ENCODE measurements at places on chromosomes 7 and 10.

GRCh38 chr10:101216207-101217043 is 12.8 kb downstream of the LBX1 start:
- DNase-seq: no peak

DNA sequence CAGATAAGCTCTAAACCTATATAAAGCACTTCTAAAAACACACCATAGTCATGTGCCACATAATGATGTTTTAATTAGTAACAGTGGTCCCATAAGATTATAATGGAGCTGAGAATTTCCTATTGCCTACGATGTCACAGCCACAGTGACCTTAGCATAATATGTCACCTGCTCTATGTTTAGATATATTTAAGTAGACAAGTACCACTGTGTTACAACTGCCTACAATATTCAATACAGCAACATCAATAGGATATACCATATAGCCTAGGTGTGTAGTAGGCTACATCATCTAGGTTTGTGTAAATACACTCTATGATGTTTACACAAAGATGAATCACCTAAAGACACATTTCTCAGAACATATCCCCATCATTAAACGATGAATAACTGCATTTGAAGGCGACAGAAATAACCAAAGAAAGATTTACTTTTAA is 24.5 kb downstream of the GPR22 start:
- no peak for DNase-seq

DNA sequence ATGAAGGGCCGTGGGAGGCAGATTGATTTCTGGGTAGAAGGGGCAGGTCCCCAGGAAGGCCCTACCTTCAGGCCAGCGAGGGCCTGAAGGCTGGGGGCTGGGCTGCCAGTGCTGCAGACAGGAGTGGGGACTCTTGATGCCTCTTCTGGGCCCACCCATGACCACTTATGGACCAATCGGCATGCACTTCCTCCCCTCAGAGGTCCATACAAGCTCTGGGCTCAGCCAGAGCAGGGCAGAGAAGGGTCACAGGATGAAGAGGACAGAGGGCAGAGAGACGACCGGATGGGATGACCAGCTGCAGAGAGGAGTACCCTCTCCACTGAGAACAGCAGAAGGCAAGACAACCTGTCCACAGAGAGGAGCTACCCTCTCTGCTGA is 120.1 kb downstream of the DYNC2I1 start:
- DNase-seq: no peak

DNA sequence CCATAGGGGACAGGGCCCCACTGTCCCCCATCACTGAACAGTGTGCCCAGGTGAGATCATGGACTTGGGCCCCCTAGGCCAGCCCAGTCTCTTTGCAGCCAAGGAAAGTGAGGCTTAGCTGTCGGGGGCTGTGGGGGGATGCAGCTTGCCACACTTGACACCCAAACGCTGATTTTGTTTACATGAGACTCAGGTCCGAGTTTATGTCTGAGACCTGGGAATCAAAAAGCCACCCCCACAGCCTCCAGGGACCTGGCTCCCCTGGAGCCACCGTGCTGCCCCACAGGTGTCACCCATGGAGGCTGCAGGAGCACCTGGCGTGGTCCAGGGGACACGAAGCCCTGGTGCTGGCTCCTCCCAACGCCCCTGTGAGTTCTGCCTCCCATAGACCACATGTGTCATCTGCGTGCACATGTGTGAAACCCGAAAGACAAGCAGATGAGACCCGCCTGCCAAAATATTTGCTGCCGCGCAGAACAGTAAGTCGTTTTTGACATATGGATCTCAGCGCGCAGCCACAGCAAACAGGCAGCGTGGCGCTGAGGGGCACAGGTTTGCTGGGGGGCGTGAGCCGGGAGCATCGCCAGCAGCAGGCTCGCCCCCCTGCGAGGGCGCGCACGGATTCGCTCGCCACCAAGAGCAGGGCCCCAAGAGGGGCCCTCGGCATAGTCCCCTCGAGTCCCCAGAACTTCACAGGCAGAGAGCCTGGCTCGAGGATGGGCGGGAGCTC is 112.3 kb downstream of the LHPP start:
- no peak for DNase-seq

DNA sequence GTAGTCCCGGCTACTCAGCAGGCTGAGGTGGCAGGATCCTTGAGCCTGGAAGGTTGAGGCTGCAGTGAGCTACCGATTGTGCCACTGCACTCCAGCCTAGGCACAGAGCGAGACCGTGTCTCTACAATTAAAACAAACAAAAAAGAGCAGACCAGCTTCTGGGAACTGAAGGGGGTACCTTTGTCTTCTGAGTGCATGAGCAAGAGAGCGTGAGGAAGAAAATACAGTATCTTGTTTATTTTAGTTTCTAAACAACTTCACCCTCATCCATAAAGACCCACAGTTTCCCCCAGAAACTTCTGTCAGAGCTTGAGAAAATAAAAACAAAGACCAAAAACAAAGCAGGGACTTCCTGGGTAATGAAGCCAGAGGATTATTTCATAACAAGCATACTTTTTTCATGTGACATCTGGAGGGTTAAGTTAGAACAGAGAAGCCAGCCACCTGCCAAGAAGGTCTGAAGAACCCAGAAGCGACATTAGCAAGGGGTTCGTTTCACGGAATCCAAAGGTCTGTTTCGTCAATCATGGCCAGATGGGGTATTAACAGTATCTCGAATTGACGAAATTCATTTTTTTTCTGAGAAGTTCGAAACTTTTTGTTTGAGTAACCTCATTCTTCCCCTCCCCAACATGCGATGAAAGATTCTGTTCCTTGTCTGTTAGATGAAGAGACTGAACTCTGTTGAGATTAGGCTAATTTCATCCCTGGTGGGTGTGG is 10.2 kb upstream of the IL2RA start:
- DNase-seq: no peak

- DNase-seq: no peak
Observed at GRCh38 chr7:151937286-151937685, 19.0 kb upstream of the GALNTL5 start.

DNA sequence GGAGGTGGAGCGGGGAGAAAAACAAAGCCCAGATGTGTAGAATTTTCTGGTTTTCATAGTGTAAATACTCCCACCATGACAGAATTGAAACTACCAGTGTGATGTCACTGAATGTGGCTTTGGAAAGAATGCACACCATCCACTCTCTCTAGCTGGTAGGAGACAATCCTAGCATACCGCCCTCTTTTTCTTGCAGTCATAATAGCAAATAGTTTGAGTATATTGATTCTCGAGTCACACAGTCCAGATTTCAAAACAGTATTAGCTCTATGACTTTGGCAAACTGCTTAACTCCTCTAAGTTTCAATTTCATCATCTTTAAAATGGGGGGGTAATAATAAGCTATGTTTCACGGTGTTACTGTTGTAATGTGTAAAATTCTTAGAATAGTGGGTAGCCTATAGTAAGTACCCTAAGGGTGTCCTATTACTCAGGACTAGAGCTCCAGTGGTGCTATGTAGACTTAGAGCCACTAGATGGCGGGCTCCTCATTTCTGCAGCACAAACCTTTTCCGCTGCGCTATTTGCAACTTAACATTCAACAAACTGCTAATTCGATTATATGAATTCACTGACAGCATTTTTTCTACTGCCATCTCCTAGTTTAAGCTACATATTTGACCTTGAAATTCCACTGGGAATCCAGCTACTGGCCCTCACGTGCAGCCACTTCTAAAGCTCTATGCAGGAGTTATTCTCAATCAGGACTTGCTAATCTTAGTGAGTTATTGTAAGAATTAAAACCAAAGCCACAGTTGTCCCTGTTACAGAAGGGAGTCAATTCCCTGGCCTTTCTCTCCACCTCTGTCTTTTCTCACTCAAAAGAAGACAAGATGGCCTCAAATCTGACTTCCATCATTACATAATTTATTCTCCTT is 18.7 kb downstream of the TAS2R40 start:
- DNase-seq: peak; percentile 46

DNA sequence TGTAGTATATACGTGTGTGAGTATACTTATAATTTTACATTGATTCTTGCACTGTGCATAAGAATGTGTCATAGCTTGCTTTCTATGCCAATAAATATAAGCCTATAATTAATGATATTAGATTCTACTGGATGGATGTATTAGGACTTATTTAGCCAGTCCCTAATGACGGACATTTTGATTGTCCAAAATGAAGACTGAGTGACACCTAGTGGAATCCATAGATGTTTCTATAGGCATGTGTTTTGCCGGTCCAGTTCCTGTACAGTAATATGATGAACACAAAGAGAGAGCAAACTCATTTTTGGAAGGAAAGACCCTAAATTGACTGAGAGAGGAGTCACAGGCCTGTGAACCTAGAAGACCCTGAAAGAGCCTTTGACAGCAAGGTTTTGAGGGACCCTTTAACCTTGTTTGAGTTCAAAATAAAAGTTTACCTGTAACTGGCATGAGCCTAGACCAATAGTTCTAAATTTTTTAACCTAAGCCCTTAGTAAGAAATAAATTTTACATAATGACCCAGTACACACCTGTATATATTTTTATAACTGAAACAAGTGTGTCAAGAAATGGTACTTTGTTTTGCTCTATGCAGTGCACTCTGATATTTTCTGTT is 42.4 kb upstream of the AGBL3 start:
- no peak for DNase-seq

- no peak for DNase-seq
Observed at GRCh38 chr7:134504660-134505164, 22.7 kb upstream of the AKR1B10 start.

GRCh38 chr7:56115852-56116538 is at the start of gene NUPR2:
Gene NUPR2 (minus strand): TSS chr7:56116417. CDS start chr7:56116314, 103 bp downstream.
- DNase-seq: no peak

DNA sequence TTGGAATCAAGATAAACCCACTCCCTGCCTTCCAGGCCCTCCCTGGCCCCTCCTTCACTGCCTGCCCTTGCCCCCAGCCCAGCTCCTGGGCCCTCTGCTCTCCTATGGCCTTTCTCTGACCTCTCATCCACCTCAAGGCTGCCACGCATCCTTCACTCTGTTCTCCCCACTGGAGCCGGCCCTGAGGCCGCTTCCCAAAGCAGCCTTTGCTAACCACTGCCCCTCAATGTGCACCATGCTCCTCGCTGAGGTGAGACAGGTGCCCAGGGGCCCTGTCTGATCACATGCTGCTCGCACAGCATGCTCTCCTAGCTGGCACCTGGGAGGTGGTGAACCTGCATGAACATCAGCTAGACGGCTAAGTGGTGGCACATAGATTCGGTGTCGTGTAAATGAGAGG is 138.5 kb upstream of the RET start:
- no peak for DNase-seq

- no peak for DNase-seq
Observed at GRCh38 chr7:66679633-66680244, 51.1 kb downstream of the KCTD7 start.

DNA sequence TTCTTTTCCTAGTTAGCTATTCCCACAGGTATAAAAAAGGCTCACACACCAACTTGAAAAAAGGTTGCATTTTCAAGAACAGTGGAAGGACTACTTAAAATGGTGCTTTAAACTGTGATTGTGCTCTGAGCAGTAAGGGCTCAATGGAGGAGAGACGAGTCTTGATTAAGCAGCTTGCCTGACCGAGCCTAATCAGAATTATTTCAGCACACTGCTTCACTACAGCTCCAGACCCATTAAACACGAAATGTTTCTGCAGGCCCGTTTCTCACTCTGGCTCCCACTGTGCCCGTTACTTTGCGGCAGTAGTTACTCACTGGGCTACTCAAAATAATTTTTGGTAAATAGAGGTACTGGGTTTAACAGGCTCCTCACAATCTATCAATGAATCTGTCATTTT is 126.0 kb downstream of the NRCAM start:
- DNase-seq: no peak

- peak; percentile 54 for DNase-seq
Observed at GRCh38 chr7:1046722-1047679, 2.7 kb downstream of the GPR146 start.

- DNase-seq: no peak
Observed at GRCh38 chr7:76354981-76355730, 3.6 kb downstream of the YWHAG start.

- no peak for DNase-seq
Observed at GRCh38 chr10:32329061-32329460, 17.9 kb downstream of the EPC1 start.

DNA sequence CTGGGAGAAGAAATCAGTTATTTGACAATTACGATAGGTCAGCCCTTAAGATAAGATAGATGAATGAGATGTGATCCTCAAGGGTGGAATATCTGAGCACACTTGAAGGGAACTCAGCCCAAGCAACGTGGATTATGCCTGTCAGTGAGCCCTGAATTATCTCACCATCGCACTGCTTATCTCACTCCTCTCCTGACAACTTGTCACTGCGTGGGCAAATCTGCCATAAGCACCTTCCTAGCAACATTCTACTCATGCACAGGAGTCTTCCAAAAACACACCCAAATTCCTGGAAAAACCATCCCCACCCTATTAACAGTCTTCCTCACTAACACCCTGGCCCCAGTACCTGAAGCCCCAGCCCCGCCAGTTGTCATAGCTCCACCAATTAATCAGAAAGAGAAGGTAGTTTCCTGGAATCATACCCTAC is 46.5 kb upstream of the IL6 start:
- no peak for DNase-seq

DNA sequence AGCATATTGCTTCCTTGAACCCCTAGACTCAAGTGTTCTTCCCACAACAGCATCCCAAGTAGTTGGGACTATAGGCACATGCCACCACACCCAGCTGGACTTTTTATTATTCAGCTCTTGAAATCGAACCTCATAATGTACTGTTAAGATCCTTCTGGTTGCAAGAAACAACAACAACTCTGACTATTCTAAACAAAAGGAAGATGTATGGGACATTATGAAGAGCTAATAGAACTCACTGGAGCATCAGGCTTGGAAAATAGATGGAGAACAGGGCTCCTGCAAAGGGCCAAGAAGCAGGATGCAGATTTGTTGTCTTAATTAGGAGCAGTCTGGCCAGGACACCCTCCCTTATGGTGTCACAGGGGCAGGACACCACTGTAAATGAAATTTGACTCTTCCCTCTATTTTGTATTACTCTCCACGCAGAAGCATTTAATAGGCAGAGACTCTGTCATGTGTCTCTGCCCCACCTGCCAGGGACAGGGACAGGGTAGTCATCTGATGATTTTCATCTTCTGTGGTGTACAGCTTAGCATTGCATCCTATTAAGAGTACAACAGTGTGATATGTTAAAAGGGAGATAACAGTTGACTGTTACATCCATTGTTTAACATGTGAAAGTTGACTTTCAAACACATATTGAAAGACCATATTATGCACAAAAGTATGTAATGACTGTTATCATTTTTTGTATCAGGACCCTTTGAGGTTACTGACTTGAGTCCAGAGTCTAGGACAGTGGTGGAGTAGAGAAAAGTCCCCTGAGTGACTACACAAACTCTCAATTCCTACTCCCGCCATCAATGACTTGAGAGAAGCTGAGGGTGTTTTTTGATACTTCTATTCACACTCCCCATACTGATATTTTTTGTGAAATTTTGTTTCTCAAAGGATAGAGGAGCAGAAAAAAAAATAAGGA is 157.3 kb downstream of the LRRC4 start:
- DNase-seq: no peak

- no peak for DNase-seq
Observed at GRCh38 chr10:588246-589165, 101.0 kb downstream of the DIP2C start.

All from T-helper 9 cell (primary cell).